ENCODE measurements at places on chromosomes 2 and 18. TPM values are rescaled to one million over a fixed set of nuclear protein-coding genes. Genes with fewer than 3 reads are reported as not detected.

- no peaks in the 10 kb centered on the region for H3K36me3 ChIP-seq
- H3K27ac ChIP-seq: no peak overlapping the region
- DNase-seq: no peak
- no peaks in the 10 kb centered on the region for H3K27me3 ChIP-seq
Measured at GRCh38 chr2:106956416-106956815, 70.4 kb upstream of the ST6GAL2 start.

Gene OBSL1
- 60.9 TPM for total RNA-seq

DNA sequence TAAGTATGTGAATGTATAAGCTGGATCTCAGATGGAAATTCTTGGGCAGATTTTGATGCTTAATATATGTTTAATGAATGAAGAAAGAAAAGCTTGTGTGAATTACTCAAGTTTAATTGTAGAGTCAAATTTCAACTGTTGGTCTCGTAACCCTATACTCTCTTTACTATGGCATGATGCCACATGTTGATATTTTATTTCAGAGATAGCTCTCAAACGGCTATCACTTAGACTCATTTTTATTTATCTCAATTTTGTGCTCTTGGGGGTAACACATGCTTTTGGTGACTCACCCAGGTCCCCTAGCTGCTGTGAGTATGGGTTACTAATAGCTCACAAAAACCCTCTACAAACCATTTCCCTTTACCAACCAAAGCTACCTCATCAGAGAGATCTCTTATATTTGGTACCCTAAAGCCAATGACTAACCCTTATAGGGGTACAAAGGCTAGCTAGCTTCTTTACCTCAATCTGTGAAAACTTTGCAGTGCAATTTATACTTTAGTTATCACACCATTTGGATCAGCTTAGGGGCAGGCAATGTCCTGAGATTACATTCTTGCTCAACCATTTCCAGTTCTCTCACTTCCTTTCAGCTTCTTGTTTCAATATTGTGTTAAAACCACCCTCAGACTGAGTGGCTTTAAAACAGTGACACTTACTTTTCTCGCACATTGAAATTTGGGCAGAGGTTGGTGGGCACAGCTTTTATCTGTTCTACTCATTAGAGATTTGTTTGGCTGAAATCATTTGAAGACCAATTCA, 240.3 kb downstream of the CDH7 start:
- H3K27me3 ChIP-seq: no peaks in the 10 kb centered on the region
- DNase-seq: no peak

DNA sequence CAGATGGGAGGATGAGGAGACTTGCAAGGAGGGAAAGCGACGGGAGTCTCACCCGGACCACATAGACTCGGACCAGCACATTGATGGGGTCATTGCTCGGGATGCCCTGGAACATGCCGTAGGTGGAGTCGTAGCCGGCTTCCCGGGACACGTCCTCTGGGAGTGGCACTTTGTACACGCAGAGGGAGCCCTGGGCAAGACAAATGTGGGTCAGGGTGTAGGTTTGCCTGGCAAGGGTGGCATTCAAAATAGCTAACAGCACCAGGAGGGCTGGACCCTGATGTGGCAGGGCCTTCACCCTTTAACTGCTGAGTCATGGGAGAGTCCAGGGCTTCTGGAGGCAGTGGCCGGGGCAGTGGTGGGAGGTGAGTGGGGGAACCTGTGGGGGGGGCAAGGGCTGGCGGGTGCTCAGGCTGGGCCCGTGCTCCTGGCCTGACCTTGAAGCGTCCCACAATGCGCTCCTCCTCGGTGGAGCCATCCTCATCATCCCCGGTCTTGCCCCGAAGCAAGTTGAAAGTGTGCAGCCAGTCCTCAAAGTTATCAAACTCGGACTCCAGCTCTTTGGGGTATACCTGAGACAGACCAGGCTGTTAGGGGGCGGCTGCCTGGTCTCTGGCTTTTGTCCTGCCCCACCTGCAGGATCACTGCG, 11.1 kb downstream of the OTOF start:
- H3K27me3 ChIP-seq: no peaks in the 10 kb centered on the region
- H3K4me3 ChIP-seq: no peak overlapping the region
- H3K36me3 ChIP-seq: no peaks in the 10 kb centered on the region
- H3K4me1 ChIP-seq: no peaks in the 10 kb centered on the region
- H3K27ac ChIP-seq: no peak overlapping the region
- DNase-seq: no peak

- no peak overlapping the region for H3K4me3 ChIP-seq
- no peaks in the 10 kb centered on the region for H3K27me3 ChIP-seq
- no peaks in the 10 kb centered on the region for H3K36me3 ChIP-seq
- no peak for DNase-seq
- H3K4me1 ChIP-seq: no peaks in the 10 kb centered on the region
Measured at GRCh38 chr2:86243272-86243671, 44.0 kb downstream of the MRPL35 start.

- no peak for DNase-seq
- H3K27ac ChIP-seq: no peak overlapping the region
- H3K27me3 ChIP-seq: no peaks in the 10 kb centered on the region
Measured at GRCh38 chr2:119198240-119198840, 25.3 kb upstream of the STEAP3 start.

DNA sequence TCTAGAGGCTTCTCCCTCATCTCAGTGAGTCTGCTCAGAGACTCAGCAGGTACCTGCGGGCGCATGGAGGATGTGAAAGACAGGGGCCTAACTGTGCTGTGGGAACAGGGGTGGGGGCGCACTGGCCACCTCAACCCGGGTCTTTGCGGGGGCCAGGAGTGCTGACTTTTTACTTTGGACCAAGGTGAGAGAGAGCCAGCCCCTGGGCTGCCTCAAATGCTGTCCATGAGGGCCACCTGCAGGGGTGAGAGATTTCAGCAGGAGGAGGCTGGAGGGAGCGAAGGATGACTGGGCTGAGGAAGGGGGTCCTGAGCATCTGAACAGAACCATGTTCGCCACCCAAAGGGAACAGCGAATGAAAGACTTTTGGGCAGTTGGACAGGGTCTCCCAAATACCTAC, 129.4 kb downstream of the TNS1 start:
- DNase-seq: no peak
- H3K4me1 ChIP-seq: peaks cover 31% of the 10 kb centered on the region
- no peaks in the 10 kb centered on the region for H3K27me3 ChIP-seq
- peak overlapping the region; percentile 23 for H3K27ac ChIP-seq

DNA sequence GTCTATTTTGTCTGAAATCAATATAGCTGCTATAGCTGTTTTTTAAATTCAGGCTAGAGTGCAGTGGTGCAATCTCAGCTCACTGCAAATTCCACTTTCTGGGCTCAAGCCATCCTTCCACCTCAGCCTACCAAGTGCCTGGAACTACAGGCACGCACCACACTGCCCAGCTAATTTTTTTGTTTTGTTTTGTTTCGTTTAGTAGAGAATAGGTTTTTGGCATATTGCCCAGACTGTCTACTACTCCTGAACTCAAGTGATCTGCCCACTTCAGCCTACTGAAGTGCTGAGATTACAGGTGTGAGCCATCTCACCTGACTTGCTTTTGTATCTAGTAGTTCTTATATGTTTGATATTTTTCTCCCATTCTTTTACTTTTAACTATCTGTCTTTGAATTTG, 259.7 kb downstream of the CDH19 start:
- H3K27ac ChIP-seq: no peak overlapping the region
- no peak for DNase-seq
- H3K36me3 ChIP-seq: no peaks in the 10 kb centered on the region
- no peaks in the 10 kb centered on the region for H3K4me1 ChIP-seq
- H3K4me3 ChIP-seq: no peak overlapping the region
- no peaks in the 10 kb centered on the region for H3K27me3 ChIP-seq

Gene CTNNA2
- not detected for total RNA-seq

Gene DSG4
- total RNA-seq: not detected

DNA sequence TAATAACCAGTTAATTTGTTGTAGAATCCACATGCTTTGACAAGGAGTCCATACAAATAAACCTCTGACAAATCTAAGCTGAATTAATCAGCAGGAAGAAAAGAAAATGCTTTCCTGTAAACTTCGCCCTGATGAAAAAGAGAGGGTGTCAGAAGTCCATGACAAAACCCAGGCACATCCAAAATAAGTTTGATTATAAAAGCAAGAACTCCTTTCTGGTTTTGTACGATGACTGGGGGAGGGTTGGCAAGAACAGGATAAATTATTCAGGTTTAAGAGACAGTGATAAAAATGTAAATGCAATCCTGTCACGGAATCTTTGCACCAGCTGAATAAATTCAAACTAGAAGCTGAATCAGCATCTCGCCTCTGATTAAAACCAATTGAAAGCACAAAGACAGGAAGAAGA, 469.2 kb upstream of the TNP1 start:
- H3K4me1 ChIP-seq: peaks cover 23% of the 10 kb centered on the region
- no peak for DNase-seq
- H3K4me3 ChIP-seq: no peak overlapping the region
- no peaks in the 10 kb centered on the region for H3K36me3 ChIP-seq
- H3K27ac ChIP-seq: no peak overlapping the region

GRCh38 chr2:181846399-181847197, 44.9 kb upstream of the ITPRID2 start:
- H3K27ac ChIP-seq: no peak overlapping the region
- H3K4me3 ChIP-seq: no peak overlapping the region
- H3K27me3 ChIP-seq: no peaks in the 10 kb centered on the region
- H3K36me3 ChIP-seq: no peaks in the 10 kb centered on the region

Gene KIAA2012
- not detected for total RNA-seq

DNA sequence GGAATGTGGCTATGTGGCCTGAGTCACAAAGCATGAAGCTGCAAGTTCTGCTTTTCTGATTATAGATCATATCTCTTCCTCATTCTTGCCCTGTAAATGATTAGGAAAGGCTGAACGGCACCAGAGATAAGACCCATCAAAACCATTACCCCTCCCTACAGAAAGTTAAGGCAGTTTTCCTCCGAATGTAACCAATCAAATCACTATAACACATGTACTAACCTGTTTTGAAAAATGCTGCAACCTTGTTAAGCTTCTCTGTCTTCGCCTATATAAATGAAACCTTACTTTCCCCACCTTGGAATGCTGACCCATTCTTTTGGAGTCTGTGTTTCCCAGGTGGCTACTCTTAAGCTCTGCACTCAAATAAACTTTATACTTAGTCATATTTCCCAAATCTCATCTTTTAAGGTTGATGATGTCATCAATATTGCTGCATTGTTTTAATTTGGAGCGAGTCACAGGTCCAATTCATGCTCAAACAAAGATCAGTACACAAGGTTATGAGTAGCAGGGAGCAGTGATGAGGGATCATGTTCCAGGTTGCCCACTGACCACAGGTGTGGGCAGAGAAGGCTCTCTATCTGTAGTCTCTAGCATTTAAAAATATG, 662.3 kb downstream of the IRS1 start:
- no peak overlapping the region for H3K27ac ChIP-seq
- no peak for DNase-seq
- H3K36me3 ChIP-seq: no peaks in the 10 kb centered on the region
- peaks cover 20% of the 10 kb centered on the region for H3K4me1 ChIP-seq
- H3K27me3 ChIP-seq: no peaks in the 10 kb centered on the region

DNA sequence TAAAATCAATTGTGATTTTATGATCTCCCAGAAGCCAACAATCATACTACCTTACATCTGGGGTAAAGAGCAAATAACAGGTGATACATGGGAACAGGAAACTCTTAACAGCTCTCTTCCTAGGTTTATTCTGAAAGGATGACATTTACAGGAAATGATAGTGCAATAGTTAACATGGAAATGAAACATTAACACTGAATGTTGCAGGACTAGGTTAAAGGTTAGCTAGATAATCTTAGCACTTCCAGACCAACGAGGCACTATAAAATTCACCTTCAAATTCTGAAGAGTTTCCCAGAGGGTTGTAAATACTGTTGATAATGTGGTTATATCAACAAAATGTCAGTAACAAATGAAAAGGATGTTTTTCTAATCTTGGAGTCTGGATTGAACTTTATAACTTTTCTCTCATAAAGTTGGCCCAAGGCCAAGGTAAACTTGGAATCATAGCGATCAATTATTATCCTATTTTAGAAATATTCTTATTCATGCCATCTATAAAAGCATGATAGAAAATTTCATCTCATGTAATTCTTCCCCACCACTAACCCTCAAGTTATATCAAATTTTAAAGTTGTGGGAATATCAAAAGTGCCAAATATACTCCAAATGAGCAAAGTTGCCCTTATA, 32.9 kb upstream of the GCG start:
- H3K27ac ChIP-seq: no peak overlapping the region
- DNase-seq: no peak
- no peaks in the 10 kb centered on the region for H3K27me3 ChIP-seq
- H3K4me1 ChIP-seq: peaks cover 4% of the 10 kb centered on the region
- H3K36me3 ChIP-seq: no peaks in the 10 kb centered on the region
